ENCODE measurements at places on chromosomes 2 and 18.
A peak's percentile ranks its signal among the peaks of the same experiment; 100 is the strongest.

DNA sequence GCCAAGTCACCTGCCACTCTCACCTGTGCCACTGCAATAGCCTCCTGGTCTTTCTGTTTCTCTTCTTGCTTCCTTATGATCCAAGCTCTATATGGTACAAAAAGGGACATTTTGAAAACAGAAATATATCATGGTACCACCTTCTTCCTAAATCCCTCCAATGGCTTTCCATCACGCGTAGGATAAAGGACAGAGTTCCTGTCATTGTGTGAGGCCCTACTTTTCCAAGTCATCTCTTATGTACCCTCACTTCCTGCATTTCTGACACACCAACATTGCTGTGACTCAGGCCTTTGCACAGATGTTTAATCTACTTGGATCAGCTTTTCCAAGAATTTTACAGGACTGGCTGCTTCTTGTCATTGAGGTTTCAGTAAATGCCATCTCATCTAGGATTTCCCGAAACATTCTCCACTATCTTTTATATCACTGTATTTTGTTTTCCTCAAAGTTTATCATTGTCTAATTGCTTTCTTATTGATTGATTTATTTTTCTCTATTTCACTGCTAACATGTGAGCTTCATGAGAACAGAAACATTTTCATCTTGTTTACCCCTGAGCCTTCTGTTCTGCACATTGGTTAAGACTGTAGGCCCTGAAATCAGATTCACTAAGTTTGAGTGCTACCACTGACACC, 426.1 kb upstream of the FANCL start:
- no peak for DNase-seq

DNA sequence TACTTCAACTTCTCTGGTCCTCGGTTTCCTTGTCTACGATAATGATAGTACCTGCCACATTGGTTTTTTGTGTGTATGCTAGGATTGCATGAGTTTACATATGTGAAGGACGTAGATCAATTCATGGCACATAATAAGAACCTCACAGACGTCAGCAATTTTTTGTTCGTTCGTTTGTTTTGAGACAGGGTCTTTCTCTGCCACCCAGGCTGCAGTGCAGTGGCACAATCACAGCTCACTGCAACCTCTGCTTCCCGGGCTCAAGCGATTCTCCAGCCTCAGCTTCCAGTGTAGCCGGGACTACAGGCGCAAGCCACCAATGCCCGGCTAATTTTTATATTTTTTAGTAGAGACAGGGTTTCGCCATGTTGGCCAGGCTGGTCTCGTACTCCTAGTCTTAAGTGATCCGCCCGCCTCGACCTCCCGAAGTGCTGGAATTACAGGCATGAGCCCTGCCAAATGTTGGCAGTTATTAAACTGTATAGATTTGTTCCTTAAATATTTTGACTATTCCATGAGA, 756 bp upstream of the SLC35F5 start:
- DNase-seq: no peak

GRCh38 chr2:55618025-55618274, 528 bp upstream of the PPP4R3B start:
- no peak for DNase-seq

GRCh38 chr2:186325827-186326535, 160.1 kb upstream of the ZC3H15 start:
- DNase-seq: no peak

GRCh38 chr2:197356136-197356535, 45.6 kb upstream of the ANKRD44 start:
- DNase-seq: no peak

GRCh38 chr18:22348521-22349316, 69.0 kb downstream of the CTAGE1 start:
- DNase-seq: peak; percentile 73

DNA sequence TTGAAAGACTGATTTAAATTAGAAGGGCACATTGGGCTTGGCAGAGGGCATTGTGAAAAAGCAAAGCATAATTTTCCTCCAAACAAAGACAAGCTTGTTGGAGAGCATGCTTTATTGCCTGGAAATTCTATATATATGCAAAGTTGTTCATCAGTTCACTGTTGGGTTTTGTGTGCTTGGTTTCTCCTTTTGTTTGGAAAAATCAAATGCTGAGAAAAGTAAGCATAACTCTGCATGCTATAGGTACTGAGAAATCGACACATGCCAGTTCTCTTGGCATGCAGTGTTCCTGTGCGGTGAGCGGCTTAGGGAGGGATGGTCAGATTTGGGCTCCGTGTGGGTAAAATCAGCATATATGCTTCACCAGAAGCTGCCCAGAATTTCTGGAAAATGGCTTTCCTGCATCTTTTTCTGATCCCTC, 161.0 kb downstream of the RAPGEF4 start:
- DNase-seq: no peak

DNA sequence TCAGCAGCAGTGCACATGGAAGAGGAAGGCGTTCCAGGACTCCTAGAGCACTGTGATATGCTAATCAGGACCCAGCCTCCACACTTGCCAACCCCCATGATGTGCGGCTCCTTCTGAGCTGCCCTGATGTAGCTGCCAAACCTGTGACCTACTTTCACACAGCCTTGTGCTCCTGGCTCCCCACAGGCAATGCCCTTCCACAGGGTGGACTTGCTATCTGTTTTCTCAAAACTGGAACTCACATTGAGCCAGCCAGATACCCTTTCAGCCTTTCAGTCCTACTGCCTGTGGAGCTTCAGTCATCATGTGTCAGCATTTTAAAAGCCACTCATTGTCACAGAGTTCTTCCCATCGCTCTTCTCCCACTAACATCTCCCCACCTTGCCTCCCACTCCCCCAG, 181.6 kb downstream of the AFF3 start:
- DNase-seq: no peak

GRCh38 chr2:214135966-214136365, 274.9 kb upstream of the VWC2L start:
- peak; percentile 17 for DNase-seq

GRCh38 chr2:183037074-183037552, 1.1 kb downstream of the NCKAP1 start:
- peak; percentile 40 for DNase-seq

DNA sequence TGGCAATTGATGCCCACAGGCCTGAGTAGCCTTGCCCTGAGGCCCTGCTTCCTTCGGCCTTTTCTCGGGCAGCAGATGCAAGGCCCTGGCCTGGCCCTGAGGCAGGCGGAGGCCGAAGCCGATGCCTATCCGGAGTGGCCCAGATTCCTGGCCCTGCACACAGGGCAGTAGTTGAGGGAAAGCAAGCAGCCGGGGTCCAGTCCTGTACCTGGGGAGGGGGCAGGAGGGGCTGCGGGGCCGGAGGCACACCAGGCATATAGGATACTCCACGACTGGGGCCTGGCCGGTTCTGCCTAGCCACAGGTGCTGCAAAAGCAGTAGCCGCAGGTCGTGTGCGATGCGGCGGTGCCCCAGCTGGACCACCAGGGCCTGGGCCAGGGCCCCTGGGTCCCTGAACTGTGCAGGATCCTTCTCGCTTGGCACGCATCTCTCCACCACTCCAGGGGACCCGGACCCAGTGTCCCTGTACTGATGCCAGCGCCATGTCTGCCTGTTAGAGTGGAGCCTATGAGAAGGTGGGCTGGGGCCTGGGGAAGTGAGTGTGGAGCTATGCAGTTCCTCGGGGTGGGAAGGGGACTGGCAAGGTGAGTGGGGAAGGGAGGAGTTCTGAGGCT, 1.8 kb downstream of the PRR30 start:
- DNase-seq: no peak

DNA sequence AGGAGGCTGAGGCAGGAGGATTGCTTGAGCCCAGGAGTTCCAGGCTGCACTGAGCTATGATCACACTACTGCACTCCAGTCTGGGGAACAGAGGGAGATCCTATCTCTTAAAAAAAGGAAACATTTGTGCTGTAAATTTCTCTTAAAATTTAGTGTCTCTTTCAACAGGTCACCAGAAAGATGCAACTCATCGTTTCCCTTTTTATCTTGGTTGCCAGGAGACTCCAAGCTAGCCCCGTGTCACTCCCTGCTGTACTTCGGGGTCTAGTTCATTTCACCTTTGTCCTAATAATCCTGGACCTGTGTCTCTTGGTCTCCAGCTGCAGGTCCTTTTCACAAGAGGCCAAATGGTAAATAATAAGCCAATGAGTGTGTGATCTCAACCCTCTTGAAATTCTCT, 7.1 kb downstream of the HS1BP3 start:
- DNase-seq: no peak

DNA sequence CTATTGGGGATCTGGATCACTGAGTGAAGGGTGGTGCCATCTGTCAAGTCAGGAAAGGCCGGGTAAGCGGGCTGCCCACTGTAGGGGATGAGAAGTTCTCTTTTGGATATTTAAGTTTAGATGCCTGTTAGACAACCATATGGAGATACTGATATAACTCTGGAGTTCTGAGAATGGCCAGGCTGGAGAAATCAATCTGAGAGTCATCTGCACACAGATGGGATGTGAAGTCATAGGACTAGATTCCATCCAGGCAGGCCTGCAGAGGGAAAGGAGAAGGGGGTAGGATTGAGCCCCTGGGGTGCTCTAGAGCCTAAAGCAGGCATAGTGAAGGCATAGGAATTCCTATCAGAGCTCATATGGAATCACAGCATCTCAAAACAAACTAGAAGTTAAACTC, 30.1 kb downstream of the SPRED2 start:
- DNase-seq: peak; percentile 52
